Retinal pigment epithelial cell (primary cell): ENCODE measurements at places on chromosomes 2 and 18.

- DNase-seq, result no peak
Observed at GRCh38 chr2:78263571-78263970, 741.4 kb upstream of the LRRTM4 start.

DNA sequence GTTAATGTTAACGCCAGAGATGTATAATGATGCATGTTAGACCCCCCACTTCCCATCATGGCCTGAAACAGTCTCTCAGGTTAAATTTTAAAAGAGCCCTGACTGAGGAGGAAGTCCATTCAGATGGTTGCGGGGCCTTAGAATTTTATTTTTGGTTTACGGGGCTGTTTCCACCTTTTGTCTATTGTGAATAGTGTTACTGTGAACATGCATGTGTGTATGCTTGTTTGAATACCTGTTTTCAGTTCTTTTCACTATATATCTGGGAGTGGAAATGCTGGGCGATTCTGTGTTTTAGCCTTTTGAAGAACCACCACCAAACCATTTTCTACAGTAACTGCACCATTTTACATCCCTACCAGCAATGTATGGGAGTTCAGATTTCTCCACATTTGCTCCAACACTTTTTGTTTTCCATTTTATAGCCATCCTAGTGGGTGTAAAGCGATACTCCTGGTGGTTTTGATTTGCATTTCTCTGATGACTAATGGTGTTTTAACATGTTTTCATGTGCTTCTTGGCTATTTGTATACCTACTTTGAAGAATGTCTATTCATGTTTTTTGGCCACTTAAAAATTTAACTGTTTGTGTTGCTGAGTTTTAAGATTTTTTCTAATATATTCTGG, 133.0 kb downstream of the MYO3B start:
- DNase-seq, result no peak

- no peak for DNase-seq
Observed at GRCh38 chr2:181304011-181304844, 153.0 kb upstream of the ITGA4 start.

DNA sequence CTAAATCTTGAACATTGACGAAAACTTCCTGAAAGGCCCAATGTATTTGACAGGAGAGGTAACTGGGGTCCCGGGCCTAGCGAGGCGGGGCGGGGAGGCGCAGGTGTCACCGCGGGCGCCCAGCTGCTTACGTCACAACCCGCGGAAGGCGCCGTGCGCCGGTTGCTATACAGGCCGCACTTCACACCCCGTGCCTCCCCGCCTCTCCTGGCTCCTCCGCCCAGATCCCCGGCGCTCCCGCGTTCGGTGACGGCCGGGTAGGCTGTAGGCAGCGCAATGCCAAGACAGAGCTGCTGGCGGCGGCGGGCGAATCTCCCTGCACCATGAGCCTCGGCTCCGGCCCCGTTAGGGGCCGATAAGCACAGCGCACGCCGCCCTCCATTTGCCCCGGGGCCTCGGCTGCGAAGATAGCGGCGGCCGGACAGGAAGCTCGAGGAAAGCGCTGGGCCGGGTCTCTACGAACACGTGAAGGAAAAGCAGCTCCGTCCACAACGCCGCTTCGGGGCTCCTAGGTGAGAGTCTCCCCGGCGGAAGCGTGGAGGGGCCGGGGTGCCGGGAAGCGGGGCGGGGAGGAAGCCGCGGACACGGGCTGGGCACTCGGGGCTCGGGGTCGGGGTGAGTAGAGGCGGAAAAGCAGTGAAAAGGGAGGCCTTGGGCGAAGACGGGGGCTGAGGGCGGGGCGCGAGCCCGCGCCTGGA, at the start of gene RNF138:
Gene RNF138 (plus strand): TSS at position 151 of the 698 bp plus-strand sequence. CDS start 903 bp downstream, outside the sequence.
- DNase-seq, result peak; percentile 62

DNA sequence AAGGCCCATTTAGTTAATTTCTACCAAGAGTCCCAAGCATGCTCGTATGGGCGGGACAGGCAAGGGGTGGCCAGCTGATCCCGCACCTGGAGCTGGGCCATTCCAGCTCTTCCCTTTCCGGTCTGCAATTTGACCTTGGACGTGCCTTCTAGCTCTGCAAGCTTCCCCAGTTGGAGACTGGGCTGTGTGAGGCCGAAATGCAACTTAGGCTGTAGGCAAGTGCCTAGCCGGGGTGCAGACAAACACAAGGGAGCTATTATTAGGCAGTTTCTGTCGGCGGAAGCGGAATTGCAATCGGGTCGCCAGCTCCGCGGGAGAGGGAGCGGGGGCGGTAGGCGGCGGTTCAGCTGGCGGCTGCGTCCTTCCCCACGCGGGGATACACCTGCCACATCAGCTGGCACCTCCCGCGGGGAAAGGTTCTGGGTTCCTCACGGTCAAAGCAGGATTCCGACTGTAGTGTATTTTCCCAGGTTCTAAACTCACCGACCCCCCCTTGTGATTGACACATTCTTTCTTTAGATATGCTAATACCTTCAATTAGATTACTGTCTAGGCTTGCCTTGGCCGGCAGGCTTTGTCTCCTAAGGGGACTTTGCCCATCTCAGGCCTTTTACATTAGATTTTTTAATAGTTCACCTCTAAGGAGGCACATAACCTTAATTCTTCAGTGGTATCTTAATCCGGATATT, 17.1 kb upstream of the ZNF532 start:
- no peak for DNase-seq

GRCh38 chr2:96916646-96917543, 47.0 kb upstream of the SEMA4C start:
- DNase-seq, result no peak

DNA sequence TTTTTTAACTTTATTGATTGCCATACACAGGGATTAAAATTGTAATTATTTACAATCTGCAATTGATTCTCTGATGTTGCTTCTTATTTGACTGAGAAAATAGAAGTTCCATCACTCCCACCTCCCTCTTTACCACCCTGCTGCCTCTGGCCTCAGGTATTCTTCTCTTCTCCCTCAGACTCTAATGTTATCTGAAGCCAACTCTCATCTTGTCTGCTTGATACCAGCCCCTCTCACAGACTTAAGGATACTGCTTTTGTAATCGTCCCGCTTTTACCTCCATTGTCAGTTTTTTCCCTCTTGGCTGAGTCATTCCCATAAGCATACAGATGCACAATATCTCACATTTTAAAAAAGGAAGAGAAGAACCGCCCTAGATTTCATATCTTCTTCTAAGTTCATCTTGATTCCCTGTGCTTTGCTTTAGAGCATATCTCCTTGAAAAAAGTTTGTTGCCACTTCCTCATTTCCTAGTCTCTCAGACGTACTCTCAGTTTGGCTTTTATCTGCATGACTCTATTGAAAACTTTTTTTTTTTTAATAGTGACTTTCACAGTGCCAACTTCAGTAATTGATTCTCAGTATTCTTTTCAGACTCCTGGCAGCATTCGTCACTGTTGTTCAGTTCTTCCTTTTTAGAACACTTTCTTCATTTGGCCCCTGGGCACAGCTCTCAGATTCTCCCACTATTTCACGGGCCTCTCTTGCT, 31.1 kb downstream of the SPAG16 start:
- DNase-seq, result no peak

DNA sequence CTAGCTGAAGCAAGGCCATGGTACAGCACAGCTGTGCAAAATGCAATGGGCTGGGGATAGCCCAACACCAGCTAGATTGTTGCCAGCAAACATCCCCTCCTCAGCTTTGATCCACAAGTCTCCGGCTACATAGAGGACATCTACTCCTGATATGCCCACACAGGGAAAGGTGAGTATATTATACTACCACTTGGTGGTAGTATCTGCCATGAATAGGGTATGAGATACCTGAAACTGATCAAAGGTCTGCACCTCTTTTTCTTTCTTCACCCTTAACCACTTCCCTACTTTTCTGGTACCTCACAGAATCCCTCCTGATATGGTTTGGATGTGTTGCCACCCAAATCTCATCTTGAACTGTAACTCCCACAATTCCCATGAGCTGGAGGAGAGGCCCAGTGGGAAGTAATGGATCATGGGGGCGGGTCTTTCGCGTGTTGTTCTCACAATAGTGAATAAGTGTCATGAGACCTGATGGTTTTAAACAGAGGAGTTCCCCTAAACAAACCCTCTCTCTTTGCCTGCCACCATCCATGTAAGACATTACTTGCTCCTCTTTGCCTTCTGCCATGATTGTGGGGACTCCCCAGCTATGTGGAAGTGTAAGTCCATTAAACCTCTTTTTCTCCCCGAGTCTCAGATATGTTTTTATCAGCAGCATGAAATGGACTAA, 279.6 kb downstream of the TXNL1 start:
- no peak for DNase-seq

DNA sequence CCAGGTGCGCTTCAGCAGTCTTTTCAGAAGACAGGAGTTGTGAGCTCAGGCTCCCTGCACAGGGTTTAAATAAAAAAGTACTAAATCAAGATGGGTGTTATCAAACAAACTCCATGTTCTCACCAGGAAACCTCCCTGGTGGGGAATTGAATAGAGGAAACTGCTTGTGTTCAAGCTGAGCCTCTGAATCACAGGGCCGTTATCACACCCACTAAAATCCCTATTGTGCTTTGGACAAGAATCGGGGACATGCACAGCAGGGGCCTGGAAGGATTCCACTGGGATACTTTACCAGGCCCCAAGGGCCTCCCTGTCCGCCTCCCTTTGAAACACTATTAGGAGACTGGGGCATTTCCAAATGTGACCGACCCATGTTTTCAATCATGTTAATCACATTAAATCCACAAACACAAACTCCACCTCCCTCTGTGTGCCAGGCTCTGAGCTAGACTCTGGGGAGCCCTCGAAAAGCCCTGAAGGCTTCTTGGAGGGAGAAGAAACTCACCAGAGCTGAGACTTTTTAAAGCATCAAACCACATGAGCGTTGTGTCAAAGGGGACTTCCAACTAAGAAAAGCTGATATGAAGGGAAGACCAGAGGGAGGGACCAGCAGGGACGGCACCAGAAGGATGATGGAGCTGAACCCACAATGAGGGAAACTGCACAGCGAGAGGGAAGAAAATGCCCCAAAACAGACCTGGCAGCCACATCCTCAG, 458.7 kb upstream of the ID2 start:
- DNase-seq, result no peak

DNA sequence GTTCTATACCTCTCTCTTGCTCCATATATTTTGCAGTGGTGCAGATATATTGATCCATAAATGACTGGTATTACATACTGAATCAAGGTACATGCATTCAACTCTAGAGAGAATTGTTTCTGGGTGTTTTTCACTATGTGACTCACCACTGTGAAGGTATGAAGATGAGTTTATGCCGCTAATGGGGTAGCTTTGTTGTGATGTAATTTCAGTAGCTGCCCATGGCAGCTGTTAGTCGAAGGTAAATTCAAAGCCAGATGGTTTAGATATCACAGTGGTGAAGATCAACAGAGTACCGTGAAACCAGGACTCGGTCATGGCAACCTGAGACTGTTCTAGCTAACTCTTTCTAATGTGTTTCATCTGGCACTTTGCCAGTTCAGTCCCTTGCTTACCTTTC, 50.4 kb downstream of the PKP4 start:
- no peak for DNase-seq

- DNase-seq, result no peak
Observed at GRCh38 chr2:98494699-98495098, 50.0 kb downstream of the INPP4A start.

DNA sequence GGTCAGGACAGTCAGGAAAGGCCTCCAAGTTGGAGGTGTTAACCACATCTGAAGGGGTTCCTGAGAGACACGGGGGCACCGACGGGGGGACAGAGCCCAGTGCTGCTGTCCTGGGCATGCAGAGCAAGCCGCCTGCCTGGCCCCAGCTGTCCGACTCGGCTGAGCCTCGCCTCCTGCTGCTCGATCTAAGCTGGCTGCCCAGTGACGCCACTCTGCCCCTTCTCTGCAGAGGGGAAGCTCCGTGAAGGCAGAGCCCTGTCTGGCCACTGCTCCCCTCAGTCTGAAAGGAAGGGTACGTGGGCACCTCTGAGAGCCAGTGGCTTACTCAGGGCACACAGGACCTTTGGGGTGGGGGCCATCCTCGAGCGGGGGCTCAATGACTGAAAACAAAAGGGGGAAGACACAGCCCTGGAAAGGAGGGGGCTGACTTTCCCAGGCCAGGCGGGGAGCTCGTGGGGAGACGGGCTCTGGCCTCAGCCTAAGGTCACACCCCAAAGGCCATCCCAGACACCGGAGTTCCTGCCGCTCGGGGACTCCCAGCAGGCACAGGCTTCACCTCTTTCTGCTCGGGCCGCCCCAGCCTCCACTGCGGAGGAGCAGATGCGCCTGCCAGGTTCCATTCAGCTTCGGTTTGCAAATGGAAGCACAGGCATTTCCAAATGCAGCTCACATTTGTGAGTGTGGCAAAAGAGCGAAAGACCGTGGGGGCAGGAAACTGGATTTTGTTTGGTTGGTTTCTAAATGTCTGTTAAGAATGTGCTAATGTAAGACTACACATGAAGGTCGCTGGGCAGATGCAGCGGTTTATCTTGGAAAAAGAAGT, 136.9 kb downstream of the HDAC4 start:
- DNase-seq, result no peak

GRCh38 chr2:196290569-196290968, 119.2 kb upstream of the STK17B start:
- DNase-seq, result no peak

DNA sequence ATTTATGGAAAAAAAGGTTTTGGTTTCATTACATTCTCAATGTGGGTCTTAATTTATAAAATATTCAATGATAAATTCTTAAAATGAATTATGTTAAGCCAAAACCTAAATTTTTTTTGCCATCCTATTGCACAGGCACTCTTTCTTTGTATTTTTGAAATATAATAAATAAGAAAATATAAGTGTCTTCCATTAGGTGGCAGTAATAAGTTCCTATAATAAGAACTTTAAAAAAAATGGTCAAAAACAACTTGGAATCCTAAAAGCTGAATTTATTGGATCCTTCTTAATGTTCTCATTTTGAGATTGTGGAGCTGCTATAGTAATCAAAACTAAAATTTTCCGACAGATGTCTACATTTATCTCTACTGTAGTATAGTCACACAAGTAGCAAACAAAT, 5.7 kb downstream of the CALCRL start:
- no peak for DNase-seq

- no peak for DNase-seq
Observed at GRCh38 chr2:51324051-51324450, 292.1 kb upstream of the NRXN1 start.

DNA sequence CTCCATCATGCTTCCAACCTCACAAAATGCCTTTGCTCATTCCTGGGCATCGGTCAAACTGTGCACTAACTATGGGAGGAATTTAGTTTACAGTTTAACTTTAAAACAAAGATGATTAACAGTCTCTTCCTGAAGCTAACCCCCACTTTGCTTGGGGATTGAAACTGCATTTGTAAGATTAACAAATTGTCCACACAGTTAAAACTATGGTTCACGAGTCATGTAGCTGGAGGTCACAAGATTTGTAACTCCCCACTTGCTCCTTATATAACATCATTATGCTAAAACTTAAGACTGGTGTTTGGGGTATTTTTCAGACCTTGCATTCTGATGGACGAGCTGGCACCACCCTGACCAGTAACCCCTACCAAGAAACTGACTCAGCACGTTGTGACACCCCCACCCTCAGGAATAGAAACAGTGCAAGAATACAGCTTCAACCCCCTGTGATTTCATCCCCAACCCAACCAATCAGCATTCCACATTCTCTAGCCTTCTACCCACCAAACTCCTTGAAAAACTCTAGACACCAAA, 252.3 kb downstream of the MBD5 start:
- no peak for DNase-seq

GRCh38 chr2:217636991-217637561, 365.7 kb downstream of the TNS1 start:
- DNase-seq, result no peak

- DNase-seq, result no peak
Observed at GRCh38 chr2:59578349-59578748, 975.1 kb downstream of the BCL11A start.

GRCh38 chr2:54430649-54431048, 25.5 kb upstream of the SPTBN1 start:
- DNase-seq, result no peak

- no peak for DNase-seq
Observed at GRCh38 chr2:8552293-8552801, 129.5 kb upstream of the ID2 start.

- no peak for DNase-seq
Observed at GRCh38 chr2:133458280-133458679, 110.0 kb downstream of the NCKAP5 start.
